ENCODE measurements at places on chromosomes 1 and 21. TPM values are rescaled to one million over a fixed set of nuclear protein-coding genes. Genes with fewer than 3 reads are reported as not detected.

CR1L gene
- total RNA-seq: not detected

TTF2 gene
- total RNA-seq: 36.1 TPM

GRCh38 chr1:223748773-223749733, 36.7 kb downstream of the CAPN2 start:
- peak; percentile 81 for DNase-seq

GRCh38 chr1:218345673-218346390, 696 bp downstream of the TGFB2 start:
- peak; percentile 80 for DNase-seq

- no peak for DNase-seq
These were observed 9.0 kb upstream of the RUNX1 start for GRCh38 chr21:35058058-35058457.

- no peak for DNase-seq
These were observed 28.0 kb downstream of the TBX15 start for GRCh38 chr1:118960026-118960561.

Data from neural progenitor cell (in vitro differentiated cells).